ENCODE measurements at places on chromosomes 7 and 10.

DNA sequence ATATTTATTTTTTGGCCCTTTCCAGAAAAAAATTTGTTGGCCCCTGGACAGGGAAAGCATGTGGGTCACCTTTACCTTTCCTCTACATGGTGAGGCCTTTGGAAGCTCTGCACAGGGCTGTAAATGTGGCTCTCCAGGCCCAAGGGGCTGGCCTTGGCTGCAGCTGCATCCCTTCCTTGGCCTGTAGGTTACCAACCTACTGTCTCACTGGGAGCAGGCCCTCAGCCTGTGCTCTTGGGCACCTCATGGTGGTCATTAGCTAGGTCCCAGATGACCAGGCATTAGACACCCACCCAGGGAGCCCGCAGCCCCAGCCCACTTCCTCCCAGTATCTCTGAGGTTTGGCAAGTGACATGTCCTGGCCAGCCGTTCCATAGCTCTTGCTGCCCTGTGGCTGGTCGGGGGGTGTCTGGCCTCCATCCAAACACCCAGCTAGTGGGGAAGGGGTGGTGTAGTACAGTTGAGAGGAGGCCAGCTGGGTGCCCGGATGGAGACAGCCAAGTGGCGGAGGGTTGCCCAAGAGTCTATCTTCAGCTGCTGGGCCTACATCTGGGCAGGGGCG, 7.1 kb upstream of the CPA5 start:
- no peak for DNase-seq

GRCh38 chr7:47647181-47647917, 65.4 kb upstream of the TNS3 start:
- no peak for DNase-seq

DNA sequence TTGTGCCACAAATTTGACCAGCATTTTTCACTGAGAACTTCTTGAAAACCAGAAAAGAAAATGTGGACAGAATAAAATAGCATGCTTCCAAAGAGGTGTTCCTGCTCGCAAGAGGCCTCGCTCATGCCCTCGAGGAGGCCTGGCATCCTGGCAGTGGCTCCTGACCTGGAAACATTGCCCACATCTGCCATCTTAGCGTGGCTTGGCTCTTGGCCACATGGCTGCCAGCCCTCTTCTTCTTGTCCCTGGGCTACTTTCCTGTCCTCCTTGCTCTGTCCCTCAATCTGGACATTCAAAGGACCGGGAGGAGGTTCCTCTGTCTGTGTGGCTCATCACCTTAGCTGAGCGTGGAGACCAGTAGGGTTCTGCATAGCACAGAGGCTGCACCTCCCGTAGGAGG, 131.6 kb upstream of the TMEM72 start:
- no peak for DNase-seq

GRCh38 chr10:3805201-3805790, 20.3 kb upstream of the KLF6 start:
- DNase-seq: no peak

DNA sequence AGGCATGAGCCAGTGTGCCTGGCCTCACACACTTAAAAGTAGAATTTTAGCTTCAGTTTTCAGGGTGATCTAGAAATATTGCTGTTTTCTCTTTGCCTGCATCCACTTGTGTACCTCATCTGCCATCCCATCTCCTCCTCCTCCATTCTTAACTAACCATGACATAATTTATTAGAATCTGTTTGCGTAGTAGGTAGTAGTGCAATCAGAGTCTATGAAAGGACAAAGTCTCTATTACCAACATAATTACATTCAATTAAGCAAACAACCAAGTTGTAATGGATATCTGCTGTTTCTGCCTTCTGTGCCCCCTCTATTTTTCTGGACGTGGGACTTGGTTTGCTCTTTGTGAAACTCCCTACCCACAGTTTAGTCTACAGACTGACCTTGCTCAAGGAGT, 72.9 kb downstream of the CDK14 start:
- DNase-seq: no peak

DNA sequence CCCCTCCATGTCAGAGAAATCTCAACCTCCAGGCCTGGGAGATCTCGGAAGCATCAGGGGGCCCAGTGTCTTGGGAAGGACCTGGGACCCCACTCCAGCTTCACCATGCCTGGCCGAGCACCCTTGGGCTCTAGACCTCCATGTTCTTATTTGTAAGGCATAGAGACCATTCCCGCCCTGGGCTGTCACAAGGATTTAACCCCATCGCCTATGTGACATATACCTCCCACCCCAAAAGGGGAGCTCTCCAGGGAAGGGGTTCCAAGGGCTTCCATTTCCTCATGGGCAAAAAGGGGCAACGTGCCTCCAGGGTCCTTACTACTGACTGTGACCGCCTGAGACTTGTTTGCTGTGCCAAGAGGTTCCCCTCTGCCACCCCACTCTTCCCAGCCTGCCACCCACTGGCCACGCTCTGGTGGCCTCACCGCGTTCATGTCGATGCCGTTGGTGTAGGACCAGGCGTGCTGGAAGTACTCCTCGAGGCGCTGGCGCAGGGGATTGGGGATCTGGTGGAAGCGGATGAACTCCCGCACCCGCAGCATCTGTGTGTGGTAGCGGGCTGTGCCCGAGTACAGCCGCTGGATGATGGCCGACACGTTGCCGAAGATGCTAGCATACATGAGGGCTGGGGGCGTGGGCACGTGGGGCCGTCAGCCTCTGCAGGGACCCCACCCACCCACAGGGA, 27.5 kb downstream of the KCNH2 start:
- DNase-seq: no peak

- DNase-seq: no peak
These were observed 449.4 kb downstream of the TCERG1L start for GRCh38 chr10:130862122-130862521.

DNA sequence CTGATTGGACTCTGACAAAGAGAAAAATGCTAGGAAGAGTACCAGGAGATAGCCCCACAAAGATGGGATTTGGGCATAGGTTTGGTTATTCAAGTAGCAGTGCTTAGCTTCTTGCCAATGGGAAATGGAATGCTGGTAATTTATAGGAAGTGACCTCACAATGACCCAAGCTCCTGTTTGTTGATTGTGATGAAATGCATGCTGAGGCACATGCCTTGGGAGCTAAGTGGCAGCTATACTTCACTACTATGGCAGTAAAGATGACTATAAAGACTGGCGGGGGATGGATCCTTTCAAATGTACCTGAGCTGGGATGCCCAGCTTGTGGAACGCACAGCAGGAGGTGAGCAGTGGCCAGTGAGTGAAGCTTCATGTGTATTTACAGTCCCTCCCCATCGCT, 153.8 kb downstream of the ZNF22 start:
- no peak for DNase-seq

GRCh38 chr10:125021686-125022344, 79.9 kb downstream of the ZRANB1 start:
- no peak for DNase-seq

GRCh38 chr7:18508443-18509427, 13.2 kb downstream of the HDAC9 start:
- no peak for DNase-seq

DNA sequence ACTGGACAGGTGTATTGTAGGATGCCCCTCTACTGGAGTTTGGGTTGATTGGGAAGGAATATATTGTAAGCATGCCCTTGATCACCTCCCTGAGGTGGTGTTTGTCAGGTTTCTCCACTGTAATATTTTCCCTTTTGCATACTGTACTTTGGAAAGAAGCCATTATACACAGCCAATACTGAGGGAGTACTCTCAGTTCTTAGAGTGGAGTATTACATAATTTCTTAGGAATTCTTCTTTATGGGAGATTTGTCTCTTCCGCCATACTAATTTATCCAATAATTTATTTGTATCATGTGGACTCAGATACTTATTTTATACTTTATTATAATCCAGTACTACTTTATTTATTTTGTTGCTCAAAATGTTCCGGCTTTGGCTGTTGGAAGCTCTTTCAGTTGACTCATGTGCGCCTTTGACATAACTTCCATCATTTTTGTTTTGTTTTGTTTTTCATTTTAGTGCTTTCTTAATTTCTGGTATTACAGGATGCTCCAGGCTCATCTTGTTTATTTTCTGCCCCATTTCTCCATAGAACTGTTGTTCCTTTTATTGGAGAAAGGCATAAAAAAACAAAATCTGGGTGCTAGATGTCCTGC, 29.7 kb downstream of the MKLN1 start:
- no peak for DNase-seq

GRCh38 chr10:91555455-91555854, 77.4 kb downstream of the PPP1R3C start:
- no peak for DNase-seq

DNA sequence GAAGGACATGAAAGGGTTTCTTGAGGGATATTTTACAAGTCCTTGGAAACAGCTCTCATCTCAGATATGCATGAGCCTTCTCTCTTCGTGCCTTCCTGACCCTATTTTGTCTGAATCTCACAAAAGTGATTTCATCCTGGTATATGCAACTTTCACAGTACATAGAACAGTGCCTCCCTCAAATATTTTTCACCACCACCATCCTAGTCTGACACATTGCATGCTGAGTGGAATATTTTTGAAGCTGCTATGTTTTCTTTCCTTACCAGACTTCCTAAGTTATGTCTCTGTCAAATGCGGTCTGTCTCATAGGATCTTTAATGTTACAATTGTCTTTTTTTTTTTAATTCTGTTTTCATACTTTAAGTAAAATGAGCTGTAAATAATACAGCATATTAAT, 673.3 kb upstream of the LRRN3 start:
- DNase-seq: no peak

GRCh38 chr10:86941991-86942421, 15.4 kb downstream of the MMRN2 start:
- DNase-seq: no peak

DNA sequence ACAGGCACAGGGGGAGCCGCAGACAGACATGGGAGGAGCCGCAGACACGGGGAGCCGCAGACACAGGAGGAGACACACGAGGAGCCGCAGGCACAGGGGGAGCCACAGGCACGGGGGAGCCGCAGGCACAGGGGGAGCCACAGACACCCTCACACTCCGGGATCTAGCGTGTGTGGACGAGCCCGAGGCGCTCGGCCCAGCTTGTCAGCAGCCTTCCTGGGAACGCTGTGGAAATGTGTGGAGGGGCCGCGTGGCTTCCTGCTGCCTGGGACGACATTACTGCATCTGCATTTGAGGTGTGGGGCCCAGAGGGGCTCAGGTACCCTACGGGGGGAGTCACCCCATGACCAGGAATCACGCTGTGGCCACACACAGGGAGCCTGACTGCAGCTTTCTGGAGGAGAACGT, 313.2 kb downstream of the PTPRN2 start:
- DNase-seq: no peak

DNA sequence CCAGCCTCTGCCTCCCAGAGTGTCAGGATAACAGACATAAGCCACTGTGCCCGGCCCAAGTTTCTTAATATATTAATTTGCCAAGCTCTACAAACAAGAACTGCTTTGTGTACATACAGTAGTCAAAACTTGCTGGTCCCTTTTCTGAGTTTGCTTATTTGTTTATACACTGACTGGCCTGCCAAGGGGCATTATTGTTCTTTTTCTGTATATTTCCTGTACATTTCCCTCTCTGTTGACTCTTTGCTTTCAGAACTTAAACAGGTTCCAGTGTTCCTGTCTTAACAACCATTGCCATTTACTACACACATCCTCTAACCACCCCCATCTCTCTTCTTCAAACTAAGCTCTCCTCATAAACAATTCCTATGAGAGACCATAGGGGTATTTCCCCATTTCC, 61.5 kb upstream of the RPA3 start:
- DNase-seq: no peak

DNA sequence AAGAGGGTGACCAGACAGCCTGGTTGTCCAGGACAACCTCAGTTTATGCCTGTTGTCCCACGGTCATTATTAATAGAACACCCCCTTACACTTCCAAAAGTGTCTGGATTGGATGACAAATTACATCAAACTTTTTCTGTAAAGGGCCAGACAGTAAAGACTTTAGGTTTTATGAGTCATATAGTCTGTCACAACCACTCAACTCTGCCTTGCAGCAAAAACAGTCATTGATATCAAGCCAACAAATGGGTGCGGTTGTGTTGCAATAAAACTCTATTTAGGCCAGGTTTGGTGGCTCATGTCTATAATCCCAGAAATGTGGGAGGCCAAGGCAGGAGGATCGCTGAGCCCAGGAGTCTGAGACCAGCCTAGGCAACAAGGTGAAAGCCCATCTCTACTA, 66.7 kb upstream of the ATP6V0A4 start:
- no peak for DNase-seq

DNA sequence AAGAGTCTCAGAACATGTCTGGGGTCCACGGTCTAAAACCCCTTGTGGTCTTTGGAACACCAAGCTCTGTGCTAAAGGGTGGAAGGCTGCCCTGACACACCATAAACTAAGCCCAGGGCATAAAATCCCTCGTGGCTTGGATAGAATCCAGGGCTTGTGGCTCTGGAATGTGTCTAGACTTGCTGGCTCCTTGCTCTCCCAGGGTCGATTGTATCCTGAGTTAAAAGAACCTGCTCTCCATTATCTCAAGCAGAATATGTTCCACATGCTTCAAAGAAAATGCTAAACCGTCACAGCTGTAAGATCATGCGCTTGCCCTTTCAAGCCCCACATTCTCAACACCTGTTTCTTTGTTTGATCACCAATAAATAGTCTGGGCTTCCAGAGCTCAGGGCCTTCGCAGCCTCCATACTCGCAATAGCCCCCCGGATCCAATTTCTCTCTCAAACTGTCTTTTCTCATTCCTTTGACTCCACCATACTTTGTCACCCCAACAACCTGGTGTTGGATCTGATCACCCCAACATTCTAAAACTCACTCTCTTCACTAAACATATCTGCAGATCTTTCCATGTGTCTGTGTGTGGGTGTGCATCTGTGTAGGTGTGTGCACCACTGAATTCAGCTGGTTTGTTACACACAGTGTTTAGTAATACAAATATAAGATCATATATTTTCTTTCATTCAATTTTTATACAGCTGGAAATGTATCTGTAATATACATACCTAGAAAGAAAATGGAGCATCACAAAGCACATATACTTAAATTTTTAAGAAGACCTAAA, 238.5 kb downstream of the ZMYND11 start:
- DNase-seq: no peak

DNA sequence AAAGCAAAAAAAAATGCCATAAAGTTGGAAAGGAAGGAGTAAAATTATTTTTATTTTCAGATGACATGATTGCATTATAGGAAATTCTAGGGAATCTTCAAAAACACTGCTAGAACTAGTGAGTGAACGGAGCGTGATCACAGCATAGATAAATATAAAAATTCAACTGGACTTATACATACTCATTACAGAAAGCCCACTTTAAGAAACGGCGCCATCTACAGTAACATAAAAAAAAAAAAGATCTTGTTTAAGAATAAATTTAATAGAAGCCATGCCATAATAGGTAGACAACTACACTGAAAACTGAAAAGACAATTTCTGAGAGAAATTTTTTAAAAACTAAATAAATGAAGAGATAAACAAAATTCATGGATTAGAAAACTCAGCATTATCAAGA, 623.1 kb upstream of the MGMT start:
- DNase-seq: no peak

DNA sequence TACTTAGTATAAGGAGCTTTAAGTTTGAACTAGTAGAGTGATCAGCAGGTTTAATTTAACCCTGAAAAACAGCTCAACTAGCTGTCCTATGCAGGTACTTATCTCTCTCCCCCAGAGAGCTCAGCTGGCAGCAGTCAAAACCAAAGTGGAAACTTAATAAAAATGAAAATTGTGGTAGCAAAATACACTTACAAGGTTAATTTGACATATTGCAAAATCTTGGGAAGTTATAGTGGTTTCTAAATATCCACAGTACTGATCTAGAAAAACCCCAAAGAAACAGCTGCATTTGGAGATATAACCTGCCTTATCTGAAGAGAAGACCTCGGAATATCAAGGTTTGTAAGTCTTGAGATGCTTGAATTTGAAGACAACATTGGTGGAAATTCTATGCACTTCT, 269.2 kb downstream of the RNLS start:
- no peak for DNase-seq

- no peak for DNase-seq
These were observed 228.8 kb upstream of the KIAA1217 start for GRCh38 chr10:23980094-23980493.
